ENCODE measurements at places on chromosomes 11 and 22. TPM values are rescaled to one million over a fixed set of nuclear protein-coding genes. Genes with fewer than 3 reads are reported as not detected.

- no peaks in the 10 kb centered on the region for H3K4me1 ChIP-seq
- H3K4me3 ChIP-seq: no peak overlapping the region
- H3K36me3 ChIP-seq: no peaks in the 10 kb centered on the region
- no peak for DNase-seq
These were observed 153.2 kb upstream of the E2F8 start for GRCh38 chr11:19393941-19394340.

MOGAT2 gene
- total RNA-seq: not detected

SCN4B gene
- total RNA-seq: 0.33 TPM

OR52I2 gene
- total RNA-seq: not detected

DNA sequence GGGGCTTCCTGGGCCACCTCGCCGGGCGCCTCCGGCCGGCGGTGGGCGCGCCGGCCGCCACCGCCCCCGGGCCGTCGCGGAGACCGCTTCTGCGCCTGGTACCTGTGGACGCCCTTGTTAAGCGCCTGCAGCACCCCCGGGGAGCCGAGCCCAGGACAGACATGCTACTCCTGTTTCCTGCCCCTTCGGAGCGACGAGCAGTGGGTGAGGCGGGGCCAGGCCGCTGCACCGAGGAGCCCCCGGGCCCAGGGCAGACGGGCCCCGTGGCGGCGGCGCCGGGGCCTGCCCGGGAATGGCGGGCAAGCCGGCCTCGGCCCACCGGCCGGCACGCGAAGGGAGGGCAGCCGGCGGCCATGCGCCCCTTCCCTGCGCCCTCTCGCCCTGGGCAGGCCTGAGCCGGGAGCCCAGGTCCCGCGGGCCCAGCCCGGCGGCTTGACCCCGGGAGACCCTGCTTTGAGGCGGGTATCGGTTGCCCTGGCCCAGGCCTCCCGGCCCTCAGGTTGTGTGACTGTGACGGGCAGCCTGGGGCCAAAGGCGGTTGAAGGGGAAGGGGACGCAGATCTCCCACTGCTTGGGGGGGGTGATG lies 789 bp upstream of the KDM2A start:
- H3K4me1 ChIP-seq: peaks cover 23% of the 10 kb centered on the region
- H3K27me3 ChIP-seq: no peaks in the 10 kb centered on the region
- peak overlapping the region; percentile 59 for H3K27ac ChIP-seq
- DNase-seq: peak; percentile 45
- H3K4me3 ChIP-seq: peak overlapping the region; percentile 45

OR51F2 gene
- total RNA-seq: not detected

- DNase-seq: no peak
- no peak overlapping the region for H3K27ac ChIP-seq
- no peaks in the 10 kb centered on the region for H3K27me3 ChIP-seq
- no peak overlapping the region for H3K4me3 ChIP-seq
- no peaks in the 10 kb centered on the region for H3K36me3 ChIP-seq
- peaks cover 6% of the 10 kb centered on the region for H3K4me1 ChIP-seq
These were observed 25.9 kb downstream of the APOBEC3H start for GRCh38 chr22:39122772-39123470.
